ENCODE measurements at places on chromosomes 1 and 21.

DNA sequence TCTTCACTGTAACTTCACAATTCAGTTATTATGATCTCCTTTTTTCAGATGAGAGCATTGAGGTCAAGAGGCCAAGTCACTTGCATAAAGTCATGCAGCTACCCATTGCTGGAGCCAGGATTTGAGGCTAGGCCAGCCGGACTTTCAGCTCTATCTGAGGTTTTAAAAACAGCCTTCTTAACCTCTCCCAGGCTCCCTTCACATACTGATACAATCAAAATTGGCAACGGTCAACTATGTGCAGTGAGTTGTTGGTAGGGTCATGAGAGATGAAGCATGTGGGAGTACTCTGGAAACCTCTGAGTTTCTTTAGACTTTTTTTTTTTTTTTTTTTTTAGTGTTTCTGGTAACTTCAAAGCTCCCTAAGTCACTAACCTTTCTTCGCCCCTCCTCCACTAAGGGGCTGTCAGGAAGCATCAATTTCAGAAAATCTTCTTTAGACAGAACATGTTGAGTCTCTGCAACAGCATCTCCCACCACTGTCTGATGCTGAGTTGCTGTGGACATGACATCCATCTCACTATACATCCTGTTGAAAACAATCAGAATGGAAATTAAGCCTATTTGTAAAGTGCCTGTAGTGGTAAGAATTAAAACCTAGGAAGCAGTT lies 201.8 kb downstream of the SIPA1L2 start:
- DNase-seq = no peak

GRCh38 chr1:161719325-161719611 lies 2.1 kb upstream of the FCRLB start:
- no peak for DNase-seq

DNA sequence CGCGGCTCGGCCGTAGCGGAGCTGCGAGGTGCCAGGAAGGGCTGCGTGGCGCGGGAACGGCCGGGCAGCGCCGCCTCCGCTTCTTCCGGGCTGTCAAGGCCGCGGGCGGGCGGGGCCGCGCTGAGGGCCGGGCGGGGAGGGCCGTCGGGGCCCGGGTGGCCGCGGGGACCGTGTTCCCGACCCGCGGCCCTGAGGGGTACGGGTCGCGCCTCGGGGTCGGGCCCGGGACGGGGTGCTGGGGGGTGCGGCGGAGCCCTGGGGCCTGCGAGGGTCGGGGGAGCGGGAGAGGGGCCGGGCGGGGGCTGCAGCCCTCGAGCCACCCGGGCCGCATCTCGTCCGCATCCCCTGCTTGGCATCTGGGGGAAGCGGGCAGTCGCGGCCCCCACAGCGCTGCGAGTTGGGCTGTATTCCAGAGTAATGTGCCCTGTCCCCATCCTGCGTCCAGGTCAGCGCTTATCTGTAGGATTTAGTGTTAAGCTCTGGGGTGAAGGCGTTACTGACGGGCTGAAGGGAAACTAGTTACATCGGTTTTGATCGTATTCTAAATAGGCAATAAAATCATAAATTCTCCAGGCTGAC lies 379 bp downstream of the RER1 start:
- no peak for DNase-seq

DNA sequence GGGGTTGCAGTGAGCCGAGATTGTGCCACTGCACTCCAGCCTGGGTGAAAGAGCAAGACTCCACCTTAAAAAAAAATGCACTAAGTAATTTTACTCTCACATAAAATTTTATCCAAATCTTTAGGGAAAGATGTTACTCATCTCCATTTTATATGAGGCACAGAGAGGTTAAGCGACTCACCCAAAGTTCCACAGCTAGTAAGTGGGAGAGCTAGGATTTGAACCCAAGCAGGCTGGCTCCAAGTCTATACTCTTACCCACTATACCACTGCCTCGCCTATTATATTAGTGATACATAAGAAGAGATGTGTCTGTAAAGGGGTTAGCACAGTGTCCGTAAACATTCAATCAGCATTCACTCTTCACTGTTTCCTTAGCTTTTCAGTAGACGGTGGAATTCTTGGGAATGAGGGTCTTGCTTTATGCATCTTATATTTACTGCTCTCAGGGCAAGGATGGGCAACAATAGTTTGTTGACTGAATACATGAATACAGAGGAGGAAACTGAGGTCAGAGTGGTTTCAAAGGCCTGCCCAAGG lies 15.1 kb downstream of the LDLRAD2 start:
- DNase-seq = no peak

GRCh38 chr21:42296501-42296900 lies 18.7 kb downstream of the TFF3 start:
- DNase-seq = no peak

- no peak for DNase-seq
These were observed 16.6 kb downstream of the TRIM45 start for GRCh38 chr1:117104986-117105385.

GRCh38 chr1:153933430-153933829 lies 10.7 kb upstream of the GATAD2B start:
- DNase-seq = no peak

DNA sequence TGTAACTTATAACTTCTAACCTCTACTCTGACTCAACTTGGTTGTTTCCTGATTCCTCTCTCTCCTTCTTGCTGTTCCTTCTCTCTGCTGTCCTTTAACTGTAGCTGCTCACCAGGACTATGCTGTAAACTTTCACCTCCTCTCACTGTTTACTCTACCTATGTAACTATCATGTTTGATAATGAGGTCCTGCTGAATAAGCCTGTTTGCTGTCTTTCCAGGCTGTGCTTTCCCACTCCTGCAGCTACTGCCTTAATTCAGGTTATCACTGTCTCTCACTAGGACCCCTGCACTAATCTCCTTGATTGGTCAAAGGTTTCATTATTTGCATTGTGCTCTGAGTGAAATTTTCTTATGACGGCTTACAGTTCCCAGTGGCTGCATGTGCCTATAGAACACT lies 633.9 kb upstream of the PTBP2 start:
- DNase-seq = no peak

GRCh38 chr21:44487831-44488230 lies 32.5 kb downstream of the LRRC3 start:
- no peak for DNase-seq

GRCh38 chr1:236809148-236809547 lies 14.1 kb downstream of the MTR start:
- DNase-seq = no peak

GRCh38 chr1:166903232-166903631 lies 27.2 kb upstream of the TADA1 start:
- DNase-seq = no peak

- DNase-seq = no peak
These were observed 1164.4 kb upstream of the ADGRL4 start for GRCh38 chr1:80170811-80171485.

All from stimulated activated CD4-positive, alpha-beta T cell treated with anti-CD3 and anti-CD28 coated beads, Interleukin-12 subunit alpha, Interleukin-12 subunit beta, amount 100 ng/mL, for 24 hours (primary cell).